ENCODE measurements at places on chromosomes 2 and 18. TPM values are rescaled to one million over a fixed set of nuclear protein-coding genes. Genes with fewer than 3 reads are reported as not detected.

Gene MTERF4
- 100.0 TPM for total RNA-seq

DNA sequence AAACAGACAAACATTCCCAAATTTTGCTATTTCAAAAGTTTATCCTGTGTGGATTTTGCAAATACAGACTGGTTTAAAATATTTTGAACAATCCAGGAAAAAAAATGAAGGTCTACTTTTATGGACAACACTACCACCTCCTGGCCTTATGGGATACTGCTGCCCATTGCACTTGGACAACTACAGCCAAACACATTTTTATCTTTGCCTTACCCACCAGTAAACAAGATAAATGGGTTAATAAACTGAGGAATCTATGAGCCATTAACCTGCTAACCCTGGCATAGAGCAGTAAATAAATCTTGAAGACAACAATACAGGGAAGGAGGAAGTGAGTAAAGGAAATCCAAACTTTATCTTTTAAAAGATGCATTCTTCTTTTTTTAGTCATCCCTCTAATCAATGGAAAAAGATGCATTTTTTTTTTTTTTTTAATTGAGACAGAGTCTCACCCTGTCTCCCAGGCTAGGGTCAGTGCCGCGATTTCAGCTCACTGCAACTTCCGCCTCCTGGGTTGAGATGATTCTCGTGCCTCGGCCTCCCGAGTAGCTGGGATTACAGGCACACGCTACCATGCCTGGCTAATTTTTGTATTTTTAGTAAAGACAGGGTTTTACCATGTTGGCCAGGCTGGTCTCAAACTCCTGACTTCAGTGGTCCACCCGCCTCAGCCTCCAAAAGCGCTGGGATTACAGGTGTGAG is 2.1 kb upstream of the SPIRE1 start:
- DNase-seq: peak; percentile 60

Gene SLC11A1
- 0.72 TPM for total RNA-seq

DNA sequence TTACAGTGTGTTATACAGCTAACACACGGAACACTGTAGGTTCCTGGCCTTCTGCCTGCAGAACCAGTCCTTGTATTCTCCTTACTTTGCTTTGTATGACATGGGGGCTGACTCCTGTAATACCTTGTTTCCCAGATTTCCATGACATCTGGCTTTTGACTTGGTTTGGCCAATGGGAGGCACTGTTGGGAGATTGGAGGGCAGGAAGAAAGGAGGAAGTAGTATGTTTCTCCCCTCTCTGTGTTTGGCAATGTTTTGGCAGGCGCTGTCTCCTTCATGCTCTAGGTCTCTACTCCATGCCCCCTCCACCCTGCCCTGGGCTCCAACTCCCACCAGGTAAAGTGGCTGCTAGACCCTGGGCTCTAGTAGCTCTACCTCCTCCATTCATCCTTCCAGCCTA is 331.1 kb upstream of the SLC14A2 start:
- no peak for DNase-seq

DNA sequence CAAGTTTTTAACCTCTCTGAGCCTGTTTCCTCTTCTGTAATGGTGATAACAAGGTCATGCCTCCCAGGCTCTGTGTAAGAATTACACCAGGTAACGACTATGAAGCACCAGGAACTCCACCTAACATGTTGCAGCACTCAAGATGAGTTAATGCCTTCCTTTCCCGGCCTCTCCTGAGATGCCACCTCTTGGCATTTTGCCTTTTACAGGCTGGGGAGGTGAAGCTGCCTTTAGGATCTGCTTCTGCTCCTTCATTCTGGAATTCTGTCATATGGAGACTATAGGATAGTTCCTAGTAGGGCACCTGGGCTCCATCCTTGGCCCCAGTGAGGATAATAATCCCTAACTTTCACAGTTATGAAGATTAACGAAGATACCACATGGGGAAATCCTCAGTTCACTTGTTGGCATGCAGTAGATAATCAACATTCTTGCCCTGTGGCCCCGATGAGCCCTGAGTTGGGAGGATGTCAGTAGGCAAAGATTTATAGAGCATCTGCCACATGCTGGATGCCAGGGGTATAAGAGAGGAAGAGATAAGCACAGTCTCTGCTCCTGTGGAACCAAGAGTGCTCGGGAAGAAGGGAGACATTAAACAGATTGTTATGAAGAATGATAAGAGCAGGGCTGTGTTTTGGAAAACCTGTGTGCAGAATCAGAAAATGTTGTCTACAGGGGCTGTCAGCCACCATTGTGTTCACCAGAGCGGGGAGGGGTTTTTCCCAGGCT is 43.9 kb upstream of the KCNF1 start:
- no peak for DNase-seq

GRCh38 chr2:233830111-233830802 is 24.1 kb downstream of the HJURP start:
- no peak for DNase-seq

Gene CCDC141
- total RNA-seq: 31.3 TPM

GRCh38 chr18:55577812-55578539 is 10.0 kb downstream of the TCF4 start:
- DNase-seq: no peak

DNA sequence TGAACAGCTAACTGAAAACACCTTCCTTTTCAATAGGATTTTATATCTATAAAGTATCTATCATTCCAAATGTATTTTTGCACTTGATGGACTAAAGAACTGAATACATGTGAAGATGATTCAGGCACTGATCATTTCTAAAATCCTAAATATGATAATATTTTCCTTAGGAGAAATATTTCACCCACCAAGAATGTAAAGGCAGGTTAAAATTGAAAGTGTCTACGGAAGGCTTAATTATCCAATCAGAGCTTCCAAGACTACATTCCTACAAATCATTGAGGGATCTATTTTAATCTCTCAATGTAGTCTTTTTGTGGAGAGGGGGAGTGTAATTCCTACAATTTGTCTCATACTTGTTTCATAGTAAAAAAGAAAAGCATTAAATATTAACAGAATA is 3.6 kb downstream of the GALNT3 start:
- DNase-seq: no peak

DNA sequence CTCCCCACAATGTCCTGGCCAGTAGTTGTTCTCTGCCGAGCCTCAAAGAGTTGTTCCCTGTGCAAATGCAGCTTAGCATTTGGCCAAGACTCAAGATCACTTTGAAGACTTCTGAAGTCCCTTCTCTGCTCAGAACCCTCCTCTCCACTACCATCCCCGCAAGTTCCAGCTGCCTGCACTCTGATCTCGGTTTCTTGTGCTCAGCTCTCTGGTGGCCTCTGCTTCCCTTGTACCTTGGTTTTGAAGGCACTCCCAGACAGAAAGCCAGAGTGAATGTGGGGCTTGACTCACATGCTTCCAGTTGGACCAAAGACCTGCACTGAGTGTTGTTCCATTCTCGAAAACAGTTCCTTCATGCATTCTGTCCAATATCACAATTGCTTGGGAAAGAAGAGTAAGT is 28.6 kb downstream of the CRACDL start:
- peak; percentile 31 for DNase-seq

Gene CCDC150
- total RNA-seq: 0.81 TPM

Gene DUSP28
- 17.3 TPM for total RNA-seq

- no peak for DNase-seq
Observed at GRCh38 chr2:178917555-178917954, 110.3 kb upstream of the TTN start.

Gene MEP1B
- not detected for total RNA-seq

DNA sequence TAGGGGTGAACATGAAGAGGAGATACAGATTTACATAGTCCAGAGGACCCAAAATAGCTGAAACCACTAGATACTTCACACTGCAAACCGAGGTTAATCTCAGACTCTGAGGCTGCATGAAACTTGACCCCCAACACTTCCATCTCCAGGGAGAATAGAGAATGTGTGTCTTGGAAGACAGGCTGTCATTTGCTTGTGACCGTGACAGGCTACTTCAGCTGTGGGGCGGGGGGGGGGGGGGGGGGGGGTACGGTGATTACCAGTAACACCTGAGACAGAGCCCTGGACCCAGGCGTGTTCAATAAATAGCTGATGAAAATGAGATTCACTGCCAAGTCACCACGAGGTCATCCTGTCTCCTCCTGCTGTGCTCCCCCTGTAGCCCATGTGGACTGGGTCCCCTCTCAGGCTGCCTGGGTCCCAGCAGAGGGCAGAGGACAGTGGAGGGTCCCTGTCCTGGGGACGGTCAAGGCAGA is 5.7 kb upstream of the KLHL29 start:
- DNase-seq: no peak

DNA sequence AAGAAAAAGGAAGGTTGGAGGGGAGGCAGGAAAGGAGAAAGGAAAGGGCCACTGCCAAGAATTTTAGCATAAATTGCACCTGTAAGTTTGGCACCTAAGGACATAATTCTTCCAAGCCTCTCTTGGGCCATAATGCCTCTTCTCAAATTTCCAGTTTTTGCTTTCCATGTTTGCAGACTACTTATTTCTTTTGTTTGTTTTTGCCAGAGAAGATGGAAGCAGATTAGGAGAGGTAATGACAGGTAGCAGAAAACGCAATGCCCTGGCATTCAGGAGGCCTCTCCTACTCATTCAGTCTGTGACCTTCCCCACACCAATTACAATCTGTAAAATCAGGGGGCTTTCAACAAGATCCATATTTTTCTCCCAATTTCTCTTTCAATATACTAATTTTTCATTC is 56.8 kb downstream of the MRPL33 start:
- no peak for DNase-seq

Gene XDH
- total RNA-seq: not detected

Gene RTP5
- total RNA-seq: 2.7 TPM

DNA sequence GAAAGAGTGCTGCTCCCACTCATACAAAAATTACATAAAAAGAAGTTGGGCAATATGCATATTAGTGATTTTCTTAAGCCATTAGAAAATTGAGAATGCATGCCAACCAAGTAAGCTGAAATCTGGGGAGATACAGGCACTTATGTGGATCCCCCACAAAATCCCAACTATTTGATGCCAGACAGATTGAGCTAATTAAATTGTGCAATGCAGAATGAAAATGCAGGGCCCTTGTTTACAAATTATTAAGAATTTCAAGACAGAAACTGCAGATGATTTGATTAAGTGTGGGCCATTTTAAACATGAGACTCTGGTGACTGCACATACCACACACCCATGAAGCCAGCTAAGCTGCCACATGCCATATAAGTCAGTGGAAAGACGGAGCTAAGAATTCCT is 554.5 kb downstream of the CBLN2 start:
- DNase-seq: no peak

- DNase-seq: no peak
Observed at GRCh38 chr2:53484531-53484930, 283.1 kb upstream of the CHAC2 start.

DNA sequence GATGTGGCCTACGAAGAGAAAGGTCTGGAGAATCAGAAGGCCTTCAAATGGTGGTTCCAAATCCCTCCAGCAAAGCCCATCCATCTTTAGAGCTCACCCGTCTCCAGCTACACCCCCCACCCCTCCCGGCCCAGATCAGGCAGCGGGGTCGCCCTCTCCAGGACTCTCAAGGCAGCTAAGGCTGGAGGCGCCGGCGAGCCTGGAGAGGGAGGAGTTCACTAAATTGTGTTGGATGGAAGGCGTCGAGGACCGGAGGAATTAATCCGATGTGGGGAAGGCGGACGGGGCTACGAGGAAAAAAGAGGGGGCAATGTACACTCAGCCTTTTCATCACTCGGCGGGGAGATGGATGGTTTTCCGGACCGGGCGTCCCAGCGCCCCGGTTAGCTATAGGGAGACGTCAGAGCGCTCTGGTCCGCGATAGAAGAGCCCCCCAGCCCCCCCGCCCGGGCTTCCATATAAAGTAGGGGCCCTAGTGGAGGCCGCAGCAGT is at the start of gene GRP:
GRP (plus strand) TSS at position 487 of the 492 bp plus-strand sequence. CDS start 108 bp downstream, outside the sequence.
- no peak for DNase-seq

DNA sequence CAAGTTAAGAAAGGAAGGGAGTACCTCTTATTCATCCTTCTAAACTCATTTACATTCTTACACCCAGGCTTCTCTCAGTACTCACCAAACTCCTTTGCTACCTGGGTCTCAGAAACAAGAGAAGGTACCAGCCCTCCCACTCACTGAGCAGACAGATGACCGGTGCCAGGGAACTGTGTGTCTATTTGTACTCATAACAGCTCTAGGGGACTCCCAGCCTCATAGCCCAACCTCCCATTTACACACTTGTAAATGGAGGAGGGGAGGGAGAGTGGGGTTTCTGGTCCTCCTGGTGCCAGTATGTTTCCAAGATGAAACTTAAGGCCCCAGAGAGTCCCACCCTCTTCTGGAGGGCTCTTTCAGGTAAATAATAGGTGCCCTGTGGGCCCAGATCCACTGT is 42.8 kb upstream of the SIGLEC15 start:
- DNase-seq: no peak

GRCh38 chr2:105798595-105798994 is 53.9 kb downstream of the NCK2 start:
- no peak for DNase-seq

DNA sequence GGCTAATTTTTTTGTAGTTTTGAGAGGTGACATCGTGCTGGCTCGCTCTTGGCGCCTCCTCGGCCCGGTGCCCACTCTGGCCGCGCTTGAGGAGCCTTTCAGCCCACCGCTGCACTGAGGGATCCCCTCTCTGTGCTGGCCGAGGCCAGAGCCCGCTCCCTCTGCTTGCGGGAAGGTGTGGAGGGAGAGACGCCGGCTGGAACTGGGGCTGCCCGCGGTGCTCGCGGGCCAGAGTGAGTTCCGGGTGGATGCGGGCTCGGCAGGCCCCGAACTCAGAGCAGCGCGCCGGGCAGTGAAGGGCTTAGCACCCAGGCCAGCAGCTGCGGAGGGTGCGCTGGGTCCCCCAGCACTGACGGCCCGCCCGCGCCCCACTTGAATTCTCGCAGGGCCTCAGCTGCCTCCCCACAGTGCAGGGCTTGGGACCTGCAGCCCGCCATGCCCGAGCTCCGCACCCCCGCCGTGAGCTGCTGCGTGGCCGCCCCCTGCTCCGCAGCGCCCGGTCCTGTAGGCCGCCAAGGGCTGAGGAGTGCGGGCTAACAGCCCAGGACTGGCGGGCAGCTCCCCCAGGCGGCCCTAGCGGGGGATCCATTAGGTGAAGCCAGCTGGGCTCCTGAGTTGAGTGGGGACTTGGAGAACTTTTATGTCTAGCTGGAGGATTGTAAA is 113.2 kb upstream of the ZSWIM2 start:
- DNase-seq: no peak

- no peak for DNase-seq
Observed at GRCh38 chr2:527581-527980, 149.6 kb downstream of the TMEM18 start.

- DNase-seq: no peak
Observed at GRCh38 chr2:33784488-33784887, 185.4 kb upstream of the FAM98A start.

DNA sequence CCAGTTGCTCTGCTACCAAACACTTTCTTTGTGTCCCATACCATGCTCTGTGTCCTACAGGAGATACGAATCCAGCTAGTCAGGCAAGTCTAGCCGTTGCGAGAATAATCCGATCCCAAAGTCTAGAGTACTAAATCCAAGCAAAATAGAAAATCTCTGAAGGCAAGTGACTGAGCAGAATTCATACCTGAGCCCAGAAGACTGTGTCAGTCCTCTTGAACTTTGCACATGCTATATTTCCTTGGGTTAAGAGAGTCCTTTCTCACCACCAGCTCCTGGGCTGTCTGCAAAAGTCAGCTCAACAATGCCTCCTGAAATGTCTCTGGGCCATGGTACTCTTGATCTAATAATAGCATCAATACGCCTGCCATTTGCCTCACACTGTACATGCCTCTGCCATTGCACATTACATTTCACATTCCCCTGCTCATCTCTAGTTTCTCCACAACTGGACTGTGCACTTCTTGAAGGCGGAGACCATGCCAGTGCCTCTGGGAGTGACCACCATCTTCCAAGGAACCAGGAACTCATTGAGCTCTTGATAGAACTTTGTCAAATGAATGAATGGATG is 265.8 kb upstream of the ID2 start:
- DNase-seq: no peak

Data from CD8-positive, alpha-beta T cell (primary cell).